ENCODE measurements at places on chromosomes 3 and 15.

GRCh38 chr3:45224824-45225464, 1.1 kb downstream of the TMEM158 start:
- peak; percentile 30 for DNase-seq

DNA sequence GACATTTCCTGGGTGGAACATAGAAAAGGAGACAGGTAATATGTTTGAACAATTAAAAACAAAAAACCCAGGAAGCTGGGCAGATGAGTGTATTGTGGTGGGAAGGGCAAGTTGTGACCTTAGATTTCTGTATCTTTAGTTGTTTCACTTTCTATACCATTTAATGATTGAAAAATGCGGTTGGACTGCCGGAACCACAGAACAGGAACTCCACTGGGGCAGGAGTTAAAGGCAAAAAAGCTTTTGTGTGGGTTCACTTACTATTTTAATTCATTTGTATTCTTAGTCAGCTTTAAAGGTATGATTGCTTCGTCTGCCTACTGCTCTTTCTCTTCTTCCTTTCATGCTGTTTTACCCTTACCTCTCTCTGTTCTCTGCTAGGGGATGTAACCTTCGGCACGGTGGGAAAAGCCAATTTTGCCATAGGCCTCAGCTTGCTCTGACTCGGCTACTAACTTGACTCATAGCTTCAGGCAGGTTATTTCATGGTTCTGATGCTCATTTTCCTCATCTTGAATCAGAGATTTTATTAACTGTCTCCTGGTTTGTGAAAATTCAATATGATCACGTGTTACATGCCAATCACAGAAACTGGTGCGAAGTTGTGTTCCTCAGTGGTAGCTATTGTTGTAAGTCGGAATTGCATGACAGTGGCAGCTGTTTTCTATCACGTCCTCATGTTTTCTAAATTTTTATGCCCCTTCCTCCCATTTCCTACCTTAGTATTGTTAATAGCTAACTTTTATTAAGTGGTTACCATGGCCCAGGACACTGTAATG, 1.6 kb upstream of the MCTP2 start:
- DNase-seq: no peak

- DNase-seq: no peak
These were observed 6.2 kb downstream of the DISP2 start for GRCh38 chr15:40364251-40364650.

- DNase-seq: no peak
These were observed 9.0 kb downstream of the ZIC4 start for GRCh38 chr3:147397155-147397874.

- DNase-seq: no peak
These were observed 94.2 kb upstream of the ALDH1A3 start for GRCh38 chr15:100785181-100786138.

- DNase-seq: no peak
These were observed 10.3 kb downstream of the GTF2E1 start for GRCh38 chr3:120752865-120753264.

DNA sequence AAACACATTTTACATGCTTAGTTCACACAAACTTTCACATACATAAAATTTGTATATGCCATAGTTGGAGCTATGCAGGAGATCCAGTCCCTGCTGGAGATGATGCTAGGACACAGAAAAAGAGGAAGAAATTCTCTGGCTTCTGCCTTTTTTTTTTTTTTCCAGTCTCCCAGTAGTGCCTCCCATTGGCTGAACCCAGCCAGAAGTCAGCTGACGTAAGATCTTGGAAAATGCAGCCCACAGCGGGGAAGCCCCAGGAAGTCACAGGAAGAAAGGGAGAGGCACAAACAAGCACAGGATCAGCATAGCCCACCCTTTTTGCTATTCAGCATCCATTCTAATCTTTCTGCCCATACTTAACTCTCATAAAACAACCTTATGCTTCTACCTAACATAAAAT, 38.5 kb downstream of the SCN11A start:
- DNase-seq: no peak
